ENCODE measurements at places on chromosomes 2 and 18.

GRCh38 chr2:95010718-95011117 is 14.8 kb upstream of the MAL start:
- DNase-seq, result no peak

DNA sequence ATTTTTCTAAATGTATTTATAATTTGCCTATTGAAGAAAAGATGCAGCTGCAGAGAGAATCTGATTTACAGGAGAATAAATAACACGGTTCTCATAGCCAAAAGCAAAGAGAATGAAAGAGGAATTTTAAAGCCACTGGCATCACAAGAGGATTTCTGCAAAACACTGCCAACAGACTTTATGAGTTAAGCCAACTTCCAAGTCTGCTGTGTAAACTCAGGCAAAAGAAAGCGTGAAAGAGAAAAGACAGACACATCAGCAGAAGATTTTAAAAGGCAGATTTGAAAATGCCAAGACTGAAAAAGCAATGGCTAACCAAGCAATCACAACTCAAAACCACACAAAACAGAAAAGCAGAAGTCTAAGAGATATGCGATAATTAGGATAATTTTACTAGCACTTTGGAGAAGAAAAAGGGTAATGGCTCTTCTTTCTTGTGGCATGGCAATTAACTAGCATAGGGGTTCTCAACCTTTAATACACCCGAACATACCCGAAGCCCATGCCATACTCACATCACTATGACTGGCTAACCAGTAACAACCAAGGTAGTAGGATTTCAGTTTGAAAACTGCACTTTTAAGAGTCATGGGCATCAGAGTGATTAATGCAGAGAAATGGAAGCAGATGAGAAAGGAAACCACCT is 4.9 kb downstream of the DARS1 start:
- no peak for DNase-seq

GRCh38 chr2:136905779-136906178 is 140.4 kb downstream of the THSD7B start:
- no peak for DNase-seq

GRCh38 chr2:171124541-171124940 is 36.2 kb downstream of the TLK1 start:
- DNase-seq, result no peak

- DNase-seq, result no peak
Measured at GRCh38 chr2:196286821-196287220, 115.4 kb upstream of the STK17B start.

DNA sequence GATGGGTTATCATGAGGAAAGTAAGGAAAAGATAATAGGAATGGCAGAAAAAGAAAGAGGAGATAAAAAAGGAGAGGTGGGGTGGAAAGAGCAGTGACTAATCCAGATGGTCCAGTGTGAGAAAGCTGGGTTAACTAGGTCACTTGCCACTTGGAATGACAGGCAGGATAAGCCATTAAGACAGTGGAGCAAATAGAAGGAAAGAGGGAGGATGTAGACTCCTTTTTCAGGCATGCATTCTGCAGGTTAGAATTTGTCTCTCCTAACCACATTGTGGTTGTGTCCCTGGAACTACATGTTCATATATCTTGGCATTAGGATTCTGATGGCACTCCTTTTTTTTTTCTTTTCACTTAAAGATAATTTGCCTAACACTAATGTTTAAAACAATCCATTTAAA is 13.4 kb upstream of the NEMP2 start:
- DNase-seq, result no peak

DNA sequence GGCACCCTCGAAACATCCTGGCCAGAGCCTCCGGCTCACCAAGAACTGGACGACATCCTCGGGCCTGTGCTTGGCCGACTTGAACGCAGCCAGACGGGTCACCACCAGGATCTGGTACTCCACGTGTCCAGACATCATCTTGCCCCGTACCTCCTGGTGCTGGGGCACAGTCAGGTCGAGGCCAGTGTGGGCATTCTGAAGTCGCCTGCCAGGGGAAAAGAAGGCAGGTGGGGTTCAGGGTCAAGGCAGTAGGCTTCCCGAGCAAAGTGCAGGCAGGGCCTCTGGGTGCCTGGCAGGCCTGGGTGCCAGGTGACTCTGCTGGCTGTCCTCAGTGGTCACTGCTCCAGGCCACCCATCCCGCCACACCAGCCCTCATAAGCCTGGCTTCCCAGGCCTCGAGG is 5.6 kb downstream of the HS1BP3 start:
- DNase-seq, result no peak

GRCh38 chr2:136151021-136151971 is 33.3 kb upstream of the CXCR4 start:
- DNase-seq, result no peak

GRCh38 chr2:86364894-86365293 is 27.5 kb upstream of the REEP1 start:
- DNase-seq, result no peak

- DNase-seq, result no peak
Measured at GRCh38 chr2:128625963-128626759, 307.5 kb upstream of the HS6ST1 start.

GRCh38 chr2:209146682-209147320 is 277.0 kb upstream of the MAP2 start:
- no peak for DNase-seq

DNA sequence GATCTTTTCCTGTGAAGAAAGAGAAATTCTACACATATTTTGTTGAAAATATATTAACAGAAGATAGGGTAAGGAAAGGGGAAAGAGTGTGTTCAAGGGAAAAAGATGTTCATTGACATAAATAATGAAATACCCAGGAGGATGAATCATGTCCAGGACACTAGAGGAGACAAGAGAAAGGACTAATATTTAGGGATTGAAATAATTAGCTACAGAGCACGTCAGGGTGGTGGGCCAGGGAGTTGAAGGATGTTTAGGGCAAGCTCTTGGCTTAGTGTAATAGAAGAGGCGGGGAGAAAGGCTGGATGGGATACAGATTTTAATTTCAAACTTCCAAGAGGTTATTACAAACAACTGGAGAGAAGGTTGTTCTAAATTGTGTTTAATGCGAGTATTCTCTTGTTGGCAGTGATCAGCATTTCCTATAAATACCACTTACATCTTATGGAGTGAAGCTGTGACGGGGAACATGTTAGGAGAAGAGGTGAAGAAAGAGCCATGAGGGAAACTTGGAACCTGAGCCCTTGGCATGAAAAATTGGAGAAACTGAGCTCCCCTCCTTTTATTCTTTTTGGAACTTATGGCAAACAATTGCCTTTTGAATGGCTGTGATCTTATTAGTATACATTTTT is 36.6 kb upstream of the CETN1 start:
- no peak for DNase-seq

GRCh38 chr2:4903656-4904348 is 788.4 kb upstream of the SOX11 start:
- no peak for DNase-seq

GRCh38 chr2:38504169-38504568 is 98.6 kb downstream of the HNRNPLL start:
- no peak for DNase-seq

GRCh38 chr18:8380006-8380405 is 229.2 kb upstream of the RAB12 start:
- DNase-seq, result no peak

All from GM12864 (cell line).